Cortex of kidney (tissue), 1 donor: ENCODE measurements at places on chromosomes 3 and 15.

- no peak for DNase-seq
Measured at GRCh38 chr3:33006081-33006480, 54.6 kb downstream of the CCR4 start.

GRCh38 chr15:91393186-91393585 lies 293.1 kb downstream of the SV2B start:
- DNase-seq, result no peak

DNA sequence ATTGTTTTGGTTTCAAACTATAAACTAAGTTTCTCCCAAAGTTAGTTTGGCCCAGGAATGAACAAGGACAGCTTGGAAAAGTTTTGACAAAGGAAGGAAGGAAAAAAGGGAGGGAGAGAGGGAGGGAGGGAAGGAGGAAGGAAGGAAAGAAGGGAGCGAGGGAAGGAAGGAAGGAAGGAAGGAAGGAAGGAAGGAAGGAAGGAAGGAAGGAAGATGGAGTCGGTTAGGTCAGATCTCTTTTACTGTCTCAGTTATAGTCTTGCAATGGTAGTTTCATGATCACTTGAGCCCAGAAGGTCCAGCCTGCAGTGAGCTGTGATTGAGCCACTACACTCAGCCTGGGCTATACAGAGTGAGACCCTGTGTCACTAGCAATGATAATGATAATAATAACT lies 12.3 kb upstream of the UBXN7 start:
- DNase-seq, result no peak

DNA sequence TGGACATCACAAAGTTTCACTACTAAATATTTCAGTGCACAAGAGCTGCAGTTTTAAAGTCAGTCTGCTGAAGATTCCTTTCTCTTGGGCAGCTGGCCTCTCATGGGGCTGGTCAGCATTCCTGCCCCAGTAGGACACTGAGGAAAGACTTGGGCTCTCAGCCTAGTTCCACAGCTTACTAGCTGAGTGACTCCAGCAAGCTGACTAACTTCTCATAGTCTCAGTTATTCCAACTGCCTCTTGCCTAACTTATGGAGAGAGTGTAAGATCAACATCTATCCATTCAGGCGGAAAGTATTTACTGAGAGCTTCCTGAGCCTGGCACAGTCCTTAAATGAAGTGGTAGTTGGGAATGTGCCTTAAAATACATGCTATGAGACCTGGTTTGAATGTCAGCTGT lies 27.0 kb downstream of the TM4SF4 start:
- DNase-seq, result no peak

- no peak for DNase-seq
Measured at GRCh38 chr3:24299806-24300626, 194.6 kb downstream of the THRB start.

DNA sequence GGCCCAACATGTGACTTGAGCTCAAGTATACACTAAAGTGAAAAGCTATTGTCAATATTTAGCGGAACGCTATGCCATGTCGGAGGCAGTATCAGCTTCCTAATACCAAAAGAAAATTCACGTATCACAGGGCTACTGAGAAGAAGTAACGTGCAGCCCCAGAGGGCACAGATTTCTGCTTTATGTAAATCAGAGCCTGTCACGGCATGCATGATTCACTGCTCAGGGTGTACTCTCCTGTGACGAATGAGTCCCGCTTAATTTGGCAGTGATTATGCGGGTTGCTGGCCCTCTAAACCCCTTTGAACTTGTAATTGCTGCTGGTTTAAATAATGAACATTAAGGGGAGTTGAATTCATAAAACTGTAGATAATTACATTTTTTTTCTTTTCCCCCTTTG lies 85.3 kb downstream of the MEIS2 start:
- no peak for DNase-seq

DNA sequence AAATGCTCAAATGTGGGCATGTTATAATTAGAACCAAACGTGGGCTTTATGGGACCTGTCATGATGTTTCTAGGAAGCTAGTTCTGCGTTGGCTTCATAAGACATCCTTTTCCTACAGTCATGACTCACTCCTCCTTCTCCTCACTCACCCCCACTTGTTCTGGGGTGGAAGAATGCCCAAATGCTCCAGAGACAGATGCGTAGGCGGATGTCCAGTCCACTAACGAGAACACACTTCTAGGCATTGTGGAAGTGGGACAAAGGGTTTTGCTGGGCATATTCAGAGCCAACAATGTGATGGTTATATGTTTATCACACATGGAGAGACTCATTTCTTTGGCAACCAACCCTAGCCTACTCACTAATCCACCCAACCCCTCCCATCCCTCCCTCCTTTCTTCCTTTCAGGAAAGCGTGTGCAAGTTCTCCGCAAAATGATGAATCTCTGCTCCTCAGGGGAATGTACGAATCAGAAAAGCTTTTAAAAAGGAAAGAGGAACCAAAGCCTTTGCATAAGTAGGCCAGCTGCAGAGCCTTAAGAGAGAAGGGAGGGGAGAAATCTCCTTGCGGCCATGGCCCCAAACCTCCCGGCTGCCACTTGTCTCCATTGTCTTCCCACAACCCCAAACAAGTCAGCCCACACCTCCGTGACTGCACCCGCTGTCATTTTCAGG lies 123.0 kb upstream of the SPRED1 start:
- no peak for DNase-seq

DNA sequence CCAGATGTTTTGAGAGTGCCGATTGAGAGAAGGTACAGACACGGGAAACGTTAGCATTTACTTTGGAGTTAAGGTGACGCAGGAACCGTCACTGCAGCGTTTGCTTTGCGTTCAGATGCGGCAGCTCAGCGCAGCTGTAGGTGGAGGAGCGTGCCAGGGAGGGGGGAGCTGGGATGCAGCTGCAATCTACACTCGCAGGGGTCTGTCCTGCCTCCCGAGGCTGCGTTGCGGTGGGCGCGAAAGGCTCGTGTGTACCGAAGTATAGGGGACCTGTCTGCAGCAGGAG lies 425 bp upstream of the FYTTD1 start:
- no peak for DNase-seq

GRCh38 chr3:8975081-8976020 lies 12.1 kb upstream of the RAD18 start:
- no peak for DNase-seq

GRCh38 chr15:68220967-68221366 lies 8.6 kb downstream of the CLN6 start:
- no peak for DNase-seq

GRCh38 chr3:194930377-194931204 lies 244.9 kb downstream of the FAM43A start:
- no peak for DNase-seq

- DNase-seq, result no peak
Measured at GRCh38 chr15:87986776-87987175, 269.8 kb downstream of the NTRK3 start.

- DNase-seq, result no peak
Measured at GRCh38 chr3:136657526-136657925, 94.7 kb downstream of the STAG1 start.
